ENCODE measurements at places on chromosomes 1 and 21.

DNA sequence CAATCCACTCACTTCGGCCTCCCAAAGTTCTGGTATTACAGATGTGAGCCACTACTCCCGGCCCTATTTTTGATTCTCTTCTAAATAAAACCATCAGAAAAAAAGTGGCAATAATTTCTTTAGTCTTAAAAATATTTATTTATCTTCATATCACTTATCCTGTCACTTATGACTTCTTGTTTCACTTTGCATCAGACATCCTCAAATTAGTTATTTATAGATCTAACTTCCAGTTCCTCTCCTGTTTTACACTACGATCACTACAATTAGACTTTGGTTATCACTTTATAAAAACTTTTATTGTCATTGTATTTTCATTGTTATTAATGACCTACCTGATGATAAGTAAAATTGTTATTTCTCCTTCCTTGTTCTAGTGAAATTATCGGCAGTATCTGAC, 783.4 kb upstream of the BRINP3 start:
- no peak for DNase-seq

GRCh38 chr1:151007853-151008243, 401 bp upstream of the PRUNE1 start:
- DNase-seq: no peak

DNA sequence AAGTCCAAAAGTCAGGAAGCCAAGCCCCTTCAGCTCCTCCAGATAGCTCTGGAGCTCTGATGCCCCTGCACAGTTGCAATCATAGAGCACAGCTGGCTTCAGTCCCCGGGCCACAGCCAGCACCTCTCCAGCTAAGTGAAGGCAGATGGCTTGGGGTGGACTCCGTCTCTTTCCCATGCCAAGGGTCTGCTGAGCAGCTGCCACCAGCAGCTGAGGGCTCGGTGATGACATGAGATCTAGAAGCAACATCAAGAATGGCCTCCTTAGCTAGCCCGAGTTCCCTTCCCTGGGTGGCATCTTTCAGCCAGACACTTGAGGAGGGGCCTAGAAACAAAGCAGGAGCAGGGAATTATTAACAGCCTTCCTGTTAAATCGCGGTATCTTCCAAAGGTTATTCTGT, 973 bp downstream of the C1orf74 start:
- DNase-seq: no peak

DNA sequence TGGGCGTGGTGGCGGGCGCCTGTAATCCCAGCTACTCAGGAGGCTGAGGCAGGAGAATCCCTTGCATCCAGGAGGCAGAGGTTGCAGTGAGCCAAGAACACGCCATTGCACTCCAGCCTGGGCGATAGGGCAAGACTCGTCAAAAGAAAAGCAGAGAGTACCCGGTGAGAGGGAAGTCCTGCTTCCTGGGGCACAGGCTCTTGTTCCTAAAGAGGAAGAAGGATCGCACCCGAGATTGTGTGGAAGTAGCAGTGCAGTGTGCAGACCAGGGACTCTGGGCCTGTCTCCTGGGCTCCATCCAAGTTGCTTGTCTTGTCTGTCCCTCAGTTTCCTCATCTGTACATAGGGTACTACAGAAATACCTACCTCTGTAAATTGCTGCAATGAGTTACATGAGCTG, 29.6 kb downstream of the NBPF3 start:
- no peak for DNase-seq

DNA sequence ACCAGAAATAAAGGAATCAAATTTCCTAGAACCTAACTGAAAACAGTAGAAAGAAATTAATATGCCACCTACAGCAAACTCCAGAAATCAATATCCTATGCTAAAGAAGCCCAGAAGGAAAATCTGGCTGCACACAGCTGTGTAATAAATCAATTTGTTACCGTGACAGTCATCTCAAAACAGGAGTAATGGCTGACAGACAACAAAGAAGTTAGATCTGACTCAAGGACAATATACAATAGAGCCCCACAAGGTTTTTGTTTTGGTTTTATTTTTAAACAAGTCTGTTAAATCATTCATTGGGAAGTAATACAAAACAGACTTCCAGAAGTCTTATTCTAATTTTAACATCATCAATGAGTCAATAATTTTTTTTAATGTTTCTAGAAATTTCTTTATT, 168.4 kb downstream of the RERE start:
- DNase-seq: no peak

DNA sequence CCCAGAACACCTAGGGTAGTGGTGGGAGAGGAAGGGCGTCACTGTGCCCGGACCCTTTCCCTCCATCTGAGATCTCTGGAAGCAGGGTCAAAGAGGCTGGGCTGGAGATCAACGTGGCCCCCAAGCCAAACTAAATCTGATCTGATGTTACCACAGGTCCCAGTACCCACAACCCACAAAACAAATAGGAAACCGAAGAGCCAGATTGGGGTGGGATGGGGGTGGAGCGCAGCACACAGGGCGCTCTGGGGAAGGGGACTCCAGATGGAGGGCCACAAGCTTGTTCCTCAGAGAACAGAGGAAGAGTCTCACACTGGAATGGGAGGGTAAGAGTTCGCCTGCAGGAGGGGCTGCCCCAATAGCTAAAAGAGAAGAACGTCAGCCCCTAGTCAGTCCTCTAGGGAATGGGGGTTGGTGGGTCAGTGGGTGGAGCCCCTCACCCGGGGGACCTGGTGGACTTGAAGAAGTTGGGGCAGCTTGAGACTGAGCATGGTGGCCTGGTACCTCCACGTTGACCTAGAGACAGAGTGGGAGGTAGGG, 1.5 kb downstream of the PAQR6 start:
- DNase-seq: no peak

- no peak for DNase-seq
These were observed 556.0 kb upstream of the CXADR start for GRCh38 chr21:16956824-16957223.

- DNase-seq: no peak
These were observed 139.8 kb downstream of the AK5 start for GRCh38 chr1:77421504-77422233.

GRCh38 chr1:214569357-214570004, 18.1 kb upstream of the PTPN14 start:
- DNase-seq: no peak

- peak; percentile 76 for DNase-seq
These were observed 6.1 kb upstream of the IGFN1 start for GRCh38 chr1:201184307-201185122.

Measured in iPS-NIHi11 (cell line).